ENCODE measurements at places on chromosomes 7 and 10. TPM values are rescaled to one million over a fixed set of nuclear protein-coding genes. Genes with fewer than 3 reads are reported as not detected.

- H3K4me3 ChIP-seq = no peak overlapping the region
- peaks cover 38% of the 10 kb centered on the region for H3K4me1 ChIP-seq
- H3K27ac ChIP-seq = no peak overlapping the region
These were observed 398.9 kb upstream of the GALNT17 start for GRCh38 chr7:70733090-70733489.

- H3K4me3 ChIP-seq = no peak overlapping the region
- no peaks in the 10 kb centered on the region for H3K4me1 ChIP-seq
- DNase-seq = no peak
- no peaks in the 10 kb centered on the region for H3K36me3 ChIP-seq
These were observed 13.7 kb downstream of the BPGM start for GRCh38 chr7:134660242-134660785.

DNA sequence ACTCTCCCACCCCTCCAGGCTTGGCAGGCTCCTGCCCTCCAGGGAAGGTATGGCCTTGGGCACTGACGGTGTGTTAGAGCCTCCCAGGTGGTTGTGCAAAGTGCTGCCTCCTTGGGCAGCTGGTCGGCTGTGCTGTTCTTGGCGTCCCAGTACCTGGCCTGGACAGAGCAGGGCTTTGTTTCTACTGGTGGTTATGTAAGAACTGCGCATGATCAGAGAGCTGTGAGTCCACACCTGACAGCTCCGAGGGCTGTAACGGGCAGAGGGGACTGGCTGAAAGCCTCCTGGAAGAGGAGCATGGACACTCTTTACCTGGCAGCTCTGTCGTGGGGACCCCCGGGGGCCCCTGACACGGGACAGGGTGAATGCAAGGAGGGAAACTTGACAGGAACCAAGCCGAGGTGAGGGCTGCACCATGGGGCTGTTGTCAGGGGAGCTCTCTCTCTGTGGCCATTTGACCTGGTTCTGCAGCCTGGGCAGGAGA is 3.1 kb upstream of the SFRP5 start:
- no peak overlapping the region for H3K4me3 ChIP-seq
- peaks cover 4% of the 10 kb centered on the region for H3K4me1 ChIP-seq
- H3K27me3 ChIP-seq = peaks cover 33% of the 10 kb centered on the region
- H3K36me3 ChIP-seq = no peaks in the 10 kb centered on the region
- no peak overlapping the region for H3K27ac ChIP-seq

DNA sequence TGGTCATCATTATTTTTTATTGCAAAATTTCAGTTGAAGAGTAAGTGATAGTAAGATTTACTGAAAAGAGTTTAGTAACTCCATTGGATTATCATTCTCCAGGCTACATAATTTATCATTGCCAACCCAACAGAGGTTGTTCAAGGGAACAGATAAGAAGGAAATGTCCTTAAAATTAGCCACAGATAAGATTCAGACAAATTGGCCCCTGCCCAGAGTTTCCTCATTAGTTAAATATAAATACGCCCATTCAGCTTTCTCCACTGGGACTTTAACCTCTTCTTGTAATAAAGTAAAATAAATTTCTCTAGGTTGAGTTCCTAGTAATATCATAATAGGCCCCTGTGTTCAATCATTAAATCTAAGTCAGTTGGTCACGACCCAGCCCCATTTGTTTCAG is 27.7 kb upstream of the PHYHIPL start:
- DNase-seq = no peak
- no peaks in the 10 kb centered on the region for H3K36me3 ChIP-seq
- no peak overlapping the region for H3K4me3 ChIP-seq
- H3K27me3 ChIP-seq = no peaks in the 10 kb centered on the region

DNA sequence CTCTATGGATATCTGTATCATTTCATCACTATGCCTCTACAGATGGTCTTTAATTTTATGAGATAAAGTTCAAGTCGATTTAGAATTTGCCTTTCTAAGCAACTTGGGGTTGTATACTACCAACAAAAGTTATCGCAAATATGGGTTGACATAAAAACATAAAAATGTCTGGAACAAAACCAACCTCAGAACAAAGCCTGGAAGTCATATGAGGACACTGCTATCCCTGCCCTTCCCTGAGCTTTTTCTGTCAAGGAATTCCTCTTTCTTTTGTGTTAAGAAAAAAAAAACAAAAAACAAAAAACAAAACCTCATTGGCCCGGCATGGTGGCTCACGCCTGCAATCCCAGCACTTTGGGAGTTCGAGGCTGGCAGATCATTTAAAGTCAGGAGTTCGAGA is 319.3 kb downstream of the CAMK1D start:
- no peak overlapping the region for H3K4me3 ChIP-seq
- H3K27ac ChIP-seq = no peak overlapping the region
- no peaks in the 10 kb centered on the region for H3K4me1 ChIP-seq
- no peaks in the 10 kb centered on the region for H3K27me3 ChIP-seq
- H3K36me3 ChIP-seq = no peaks in the 10 kb centered on the region
- DNase-seq = no peak

DNA sequence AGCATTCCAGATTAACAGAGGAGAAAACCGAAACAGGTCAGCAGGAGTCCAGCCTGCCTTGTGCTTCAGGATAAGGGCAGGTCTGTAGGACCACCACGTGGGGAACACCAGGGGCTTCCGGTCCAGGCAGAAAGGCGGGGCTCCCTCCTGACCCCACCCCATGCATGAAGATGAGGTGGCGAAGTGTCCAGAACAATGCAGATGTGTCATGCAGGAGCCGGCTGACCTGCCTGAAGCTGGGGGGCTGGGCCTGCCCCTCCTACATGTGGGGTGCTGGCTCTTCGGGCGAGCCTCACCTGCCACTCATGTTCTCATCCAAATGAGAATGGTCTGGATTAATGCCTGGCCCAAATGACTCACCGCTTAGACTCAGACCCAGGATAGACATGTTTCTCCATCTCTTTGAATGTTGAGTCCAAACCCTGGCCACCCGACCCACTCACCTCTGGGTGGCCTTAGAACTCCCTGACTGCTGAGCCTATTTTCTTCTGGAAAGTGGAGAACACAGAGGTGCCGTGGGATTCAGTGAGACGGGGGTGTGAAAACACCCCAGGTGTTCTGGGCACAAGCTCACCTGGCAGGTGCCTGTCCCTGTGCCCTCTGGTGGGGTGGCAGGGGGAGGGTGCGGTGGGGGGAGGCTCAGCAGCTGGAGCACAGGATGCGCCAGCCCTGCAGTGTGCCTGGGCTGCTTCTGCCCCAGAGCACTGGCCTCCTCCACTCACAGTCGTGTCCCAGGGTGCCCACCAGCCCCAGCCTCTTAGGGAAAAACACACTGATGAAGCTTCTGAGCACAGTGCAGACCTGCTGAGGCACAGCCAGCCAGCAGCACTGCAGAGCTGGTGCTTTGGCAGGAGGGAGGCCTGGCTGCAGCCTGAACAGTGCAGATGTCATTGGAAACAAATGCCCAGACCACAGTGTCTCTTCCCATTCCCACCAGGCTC is 55.2 kb upstream of the GDF10 start:
- no peak overlapping the region for H3K27ac ChIP-seq
- H3K4me1 ChIP-seq = no peaks in the 10 kb centered on the region
- H3K36me3 ChIP-seq = no peaks in the 10 kb centered on the region
- H3K27me3 ChIP-seq = no peaks in the 10 kb centered on the region

- H3K36me3 ChIP-seq = no peaks in the 10 kb centered on the region
- H3K27me3 ChIP-seq = no peaks in the 10 kb centered on the region
- H3K27ac ChIP-seq = no peak overlapping the region
- peaks cover 3% of the 10 kb centered on the region for H3K4me1 ChIP-seq
- DNase-seq = no peak
These were observed 5.1 kb downstream of the AUTS2 start for GRCh38 chr7:69603351-69603750.

GRCh38 chr7:16034353-16034752 is 347.9 kb upstream of the MEOX2 start:
- no peak overlapping the region for H3K27ac ChIP-seq
- H3K4me3 ChIP-seq = no peak overlapping the region
- no peak for DNase-seq
- H3K4me1 ChIP-seq = no peaks in the 10 kb centered on the region
- no peaks in the 10 kb centered on the region for H3K36me3 ChIP-seq

DNA sequence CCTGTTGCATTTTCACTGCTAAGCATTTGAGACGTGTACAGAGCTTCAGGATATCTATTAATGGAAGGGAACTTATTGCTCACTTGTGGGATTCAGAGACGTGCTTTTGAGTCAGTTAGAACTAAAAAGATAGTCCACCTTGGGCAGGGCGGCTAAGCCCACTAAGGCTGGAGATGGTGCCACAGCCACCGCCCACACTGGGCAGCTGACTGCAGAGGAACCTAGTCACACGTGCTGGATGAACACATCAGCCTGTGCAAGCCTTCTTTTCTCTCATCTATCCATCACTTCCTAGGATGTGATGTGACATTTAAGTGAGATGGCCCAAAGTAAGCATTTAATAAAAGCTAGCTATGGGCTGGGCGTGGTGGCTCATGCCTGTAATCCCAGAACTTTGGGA is 78.0 kb downstream of the PTPRE start:
- peaks cover 7% of the 10 kb centered on the region for H3K4me1 ChIP-seq
- H3K4me3 ChIP-seq = no peak overlapping the region
- no peak overlapping the region for H3K27ac ChIP-seq
- peaks cover 7% of the 10 kb centered on the region for H3K27me3 ChIP-seq
- DNase-seq = no peak
- no peaks in the 10 kb centered on the region for H3K36me3 ChIP-seq

DNA sequence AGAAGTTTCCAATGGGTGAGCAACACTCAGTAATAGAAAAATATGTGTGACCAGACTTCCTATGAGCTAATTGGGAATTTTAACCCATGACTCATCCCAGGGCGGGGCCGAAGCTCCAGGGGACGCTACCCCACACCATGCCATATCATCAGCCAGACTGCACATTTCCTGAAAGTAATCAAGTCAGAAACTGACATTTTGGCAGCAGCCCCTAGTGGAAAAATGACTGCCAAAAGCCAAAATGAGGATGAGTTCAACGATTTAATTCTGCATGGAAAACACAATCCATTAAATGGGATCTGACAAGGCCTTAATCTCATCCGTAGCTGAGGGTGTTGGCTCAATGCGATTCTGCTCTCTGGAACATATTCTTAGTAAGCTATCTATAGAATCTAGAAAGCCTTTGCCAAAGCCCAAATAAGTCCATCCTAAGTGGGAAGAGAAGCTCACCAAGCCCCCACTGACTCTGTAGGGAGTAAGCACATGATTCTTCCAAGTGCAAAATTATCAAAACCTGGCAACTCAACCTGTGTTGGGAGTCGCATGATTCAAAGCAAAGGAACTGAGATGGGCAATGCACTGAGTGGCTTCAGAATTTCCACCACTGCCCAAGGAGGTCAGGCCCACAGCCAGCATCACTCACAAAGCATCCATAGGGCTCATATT is 93.1 kb upstream of the PDE1C start:
- H3K4me3 ChIP-seq = no peak overlapping the region
- H3K4me1 ChIP-seq = peaks cover 4% of the 10 kb centered on the region
- H3K27ac ChIP-seq = no peak overlapping the region
- peak; percentile 55 for DNase-seq
- no peaks in the 10 kb centered on the region for H3K27me3 ChIP-seq

GRCh38 chr10:115963848-115964247 is 309.2 kb downstream of the GFRA1 start:
- DNase-seq = no peak
- no peak overlapping the region for H3K4me3 ChIP-seq
- no peaks in the 10 kb centered on the region for H3K4me1 ChIP-seq

- no peak overlapping the region for H3K27ac ChIP-seq
- no peaks in the 10 kb centered on the region for H3K36me3 ChIP-seq
- H3K4me1 ChIP-seq = no peaks in the 10 kb centered on the region
- no peak for DNase-seq
These were observed 259.6 kb upstream of the PPP2R2D start for GRCh38 chr10:131641231-131641630.

- no peaks in the 10 kb centered on the region for H3K4me1 ChIP-seq
- no peaks in the 10 kb centered on the region for H3K36me3 ChIP-seq
- no peak overlapping the region for H3K4me3 ChIP-seq
These were observed 36.6 kb downstream of the ATRNL1 start for GRCh38 chr10:115129752-115130151.

DNA sequence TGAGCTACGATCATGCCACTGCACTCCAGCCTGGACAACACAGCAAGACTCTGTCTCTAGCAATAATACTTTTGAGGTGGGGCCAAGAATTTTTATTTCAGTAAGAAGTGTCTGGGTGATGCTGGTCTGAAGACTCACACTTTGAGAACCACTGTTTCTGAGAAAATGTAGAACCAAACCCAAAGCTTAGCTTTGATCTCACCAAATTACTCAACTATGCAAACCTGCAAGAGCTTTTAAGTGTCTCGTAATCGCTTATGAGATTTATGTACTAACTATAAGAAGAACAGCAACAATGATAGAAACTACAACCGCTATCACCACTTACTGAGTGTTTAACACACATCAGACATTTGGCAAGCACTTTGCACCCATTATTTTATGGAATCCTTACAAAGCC is 29.5 kb downstream of the APBB1IP start:
- H3K27me3 ChIP-seq = no peaks in the 10 kb centered on the region
- DNase-seq = no peak
- no peak overlapping the region for H3K4me3 ChIP-seq

DNA sequence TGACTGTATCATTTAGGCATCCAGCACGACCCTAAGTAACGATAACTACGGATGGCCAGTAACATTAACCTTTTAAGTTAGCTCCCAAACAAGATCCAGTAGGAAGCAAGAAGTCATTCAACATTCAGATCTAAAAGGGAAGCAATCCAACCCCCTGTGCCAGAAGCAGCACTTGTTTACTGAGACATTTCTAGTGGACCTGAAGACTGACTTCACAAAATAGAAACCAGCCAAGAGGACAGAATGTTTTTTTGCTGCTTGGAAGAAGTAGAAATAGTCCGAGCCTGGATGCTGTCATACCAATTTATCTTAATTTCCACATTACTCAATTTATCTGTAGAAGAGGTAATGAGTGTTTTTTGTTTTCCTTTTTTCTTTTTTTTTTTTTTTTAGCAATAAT is 88.0 kb upstream of the CTTNBP2 start:
- H3K4me3 ChIP-seq = no peak overlapping the region
- H3K27me3 ChIP-seq = no peaks in the 10 kb centered on the region
- no peaks in the 10 kb centered on the region for H3K4me1 ChIP-seq
- H3K27ac ChIP-seq = no peak overlapping the region
- H3K36me3 ChIP-seq = no peaks in the 10 kb centered on the region

- no peaks in the 10 kb centered on the region for H3K4me1 ChIP-seq
- no peak overlapping the region for H3K27ac ChIP-seq
- H3K27me3 ChIP-seq = no peaks in the 10 kb centered on the region
- H3K36me3 ChIP-seq = no peaks in the 10 kb centered on the region
- no peak for DNase-seq
- no peak overlapping the region for H3K4me3 ChIP-seq
These were observed 244.2 kb upstream of the FOXK1 start for GRCh38 chr7:4437916-4438315.

GRCh38 chr7:149330914-149331567 is 69.0 kb downstream of the ZNF783 start:
- H3K4me1 ChIP-seq = no peaks in the 10 kb centered on the region
- no peak overlapping the region for H3K4me3 ChIP-seq
- no peaks in the 10 kb centered on the region for H3K36me3 ChIP-seq
- DNase-seq = no peak
- H3K27ac ChIP-seq = no peak overlapping the region
- H3K27me3 ChIP-seq = no peaks in the 10 kb centered on the region

MYH16 gene
- total RNA-seq = not detected

NRCAM gene
- total RNA-seq = 1.1 TPM

GRM3 gene
- total RNA-seq = not detected

CCDC172 gene
- not detected for total RNA-seq

ANKRD30A gene
- total RNA-seq = not detected

ANKRD61 gene
- total RNA-seq = 0.27 TPM

CDK14 gene
- 16.6 TPM for total RNA-seq

NRP1 gene
- 37.1 TPM for total RNA-seq

AKR1C4 gene
- not detected for total RNA-seq

ANKIB1 gene
- 29.0 TPM for total RNA-seq
